LNCaP clone FGC (cell line): ENCODE measurements at places on chromosomes 1 and 21.

- DNase-seq = no peak
Observed at GRCh38 chr1:201746156-201746555, 82.8 kb upstream of the IPO9 start.

DNA sequence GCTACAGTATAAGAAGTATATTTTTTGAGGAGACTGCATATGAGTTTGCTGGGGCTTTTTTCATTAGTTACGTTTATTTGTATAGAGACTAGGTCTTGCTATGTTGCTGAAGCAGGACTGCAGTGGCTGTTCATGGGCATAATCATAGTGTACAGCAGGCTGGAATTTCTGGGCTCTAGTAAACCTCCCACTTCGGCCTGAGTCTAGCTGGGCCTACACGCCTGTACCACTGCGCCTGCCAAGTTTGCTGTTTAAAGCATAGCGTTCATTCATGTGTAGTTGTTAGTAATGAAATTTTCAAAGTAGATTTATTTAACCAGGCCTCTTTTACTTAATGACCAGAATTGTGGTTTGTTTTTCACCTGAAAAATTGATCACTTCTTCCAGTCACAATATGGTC is 33.8 kb downstream of the HS2ST1 start:
- DNase-seq = no peak

DNA sequence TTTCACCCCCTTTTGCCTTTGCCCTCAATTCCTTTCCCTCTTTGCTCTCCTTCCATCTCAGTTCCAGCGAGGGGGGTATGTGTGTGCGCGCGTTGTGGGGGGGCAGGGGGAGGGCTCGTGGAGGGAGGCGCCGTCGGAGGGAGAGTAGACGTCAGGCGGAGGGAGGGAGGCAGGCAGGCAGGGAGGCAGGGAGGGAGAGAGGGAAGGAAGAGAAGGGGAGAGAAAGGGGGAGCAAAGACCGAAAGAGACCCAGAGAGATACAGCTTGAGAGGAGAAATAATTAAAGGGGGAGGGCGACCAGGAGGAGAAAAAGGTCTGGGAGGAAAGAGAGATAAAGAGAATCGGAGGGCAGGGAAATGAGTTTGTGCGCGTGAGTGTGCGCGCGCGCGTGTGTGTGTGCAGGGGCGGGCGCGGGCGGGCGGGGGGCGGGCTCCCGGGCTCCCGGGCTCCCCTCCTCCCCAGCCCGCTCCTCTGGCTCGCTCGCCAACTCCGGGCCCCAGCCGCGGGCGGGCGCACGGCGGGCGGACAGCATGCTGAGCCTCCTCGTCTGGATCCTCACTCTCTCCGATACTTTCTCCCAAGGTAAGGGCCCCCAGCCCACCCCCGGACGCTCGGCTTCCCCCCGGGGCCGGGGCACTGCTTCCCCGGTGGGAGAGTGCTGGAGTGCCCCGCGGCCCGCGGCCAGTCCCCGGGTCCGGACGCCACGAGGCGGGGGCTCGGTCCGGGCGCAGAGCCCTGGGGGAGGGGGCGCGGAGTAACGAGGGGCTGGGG is at the start of gene KIRREL1:
Gene KIRREL1, plus strand, starts transcription at position 499 of the 771 bp plus-strand sequence. Its CDS starts 32 bp downstream, at position 531.
- DNase-seq = no peak

DNA sequence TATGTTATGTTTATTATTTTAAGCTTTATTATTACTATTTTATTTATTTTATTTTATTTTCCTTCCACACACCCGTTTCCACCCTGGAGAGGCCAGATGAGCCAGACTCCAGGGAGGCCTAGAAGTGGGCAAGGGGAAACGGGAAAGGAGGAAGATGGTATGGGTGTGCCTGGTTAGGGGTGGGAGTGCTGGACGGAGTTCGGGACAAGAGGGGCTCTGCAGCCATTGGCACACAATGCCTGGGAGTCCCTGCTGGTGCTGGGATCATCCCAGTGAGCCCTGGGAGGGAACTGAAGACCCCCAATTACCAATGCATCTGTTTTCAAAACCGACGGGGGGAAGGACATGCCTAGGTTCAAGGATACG is 468 bp upstream of the MX1 start:
- DNase-seq = no peak

GRCh38 chr1:160491017-160491416 is 32.0 kb downstream of the SLAMF6 start:
- DNase-seq = no peak
